ENCODE measurements at places on chromosomes 2 and 18. TPM values are rescaled to one million over a fixed set of nuclear protein-coding genes. Genes with fewer than 3 reads are reported as not detected.

SUMO1 gene
- total RNA-seq, result 73.7 TPM

DNA sequence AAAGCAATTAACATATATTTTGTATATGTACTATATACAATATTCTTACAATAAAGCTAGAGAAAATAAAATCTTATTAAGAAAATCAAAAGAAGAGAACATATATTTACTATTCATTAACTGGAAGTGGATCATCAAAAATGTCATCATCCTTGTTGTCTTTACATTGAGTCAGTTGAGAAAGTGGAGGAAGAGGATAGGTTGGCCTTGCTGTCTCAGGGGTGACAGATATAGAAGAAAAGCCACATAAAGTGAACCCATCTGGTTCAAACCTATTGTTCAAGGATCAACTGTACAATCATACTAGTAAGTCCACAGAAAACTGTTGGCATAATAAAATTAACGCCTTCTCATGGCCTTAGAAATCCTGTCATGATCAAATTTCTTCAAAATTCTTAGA is 26.6 kb downstream of the SESTD1 start:
- DNase-seq, result no peak
- H3K4me1 ChIP-seq, result peaks cover 12% of the 10 kb centered on the region
- no peaks in the 10 kb centered on the region for H3K27me3 ChIP-seq
- H3K36me3 ChIP-seq, result no peaks in the 10 kb centered on the region
- H3K4me3 ChIP-seq, result no peak overlapping the region
- H3K27ac ChIP-seq, result no peak overlapping the region

- H3K27me3 ChIP-seq, result no peaks in the 10 kb centered on the region
- no peak overlapping the region for H3K4me3 ChIP-seq
- no peak overlapping the region for H3K27ac ChIP-seq
- no peaks in the 10 kb centered on the region for H3K36me3 ChIP-seq
- DNase-seq, result no peak
These were observed 389.5 kb upstream of the NRP2 start for GRCh38 chr2:205292665-205293295.

- no peaks in the 10 kb centered on the region for H3K36me3 ChIP-seq
- H3K27ac ChIP-seq, result no peak overlapping the region
- H3K4me1 ChIP-seq, result peaks cover 45% of the 10 kb centered on the region
- no peaks in the 10 kb centered on the region for H3K27me3 ChIP-seq
- H3K4me3 ChIP-seq, result no peak overlapping the region
These were observed 48.8 kb upstream of the IHH start for GRCh38 chr2:219109471-219109870.

CPLX4 gene
- not detected for total RNA-seq

GRCh38 chr2:234502919-234503285 is 6.0 kb upstream of the ARL4C start:
- H3K27me3 ChIP-seq, result peaks cover 3% of the 10 kb centered on the region
- no peaks in the 10 kb centered on the region for H3K4me1 ChIP-seq
- no peak for DNase-seq
- H3K27ac ChIP-seq, result no peak overlapping the region
- no peak overlapping the region for H3K4me3 ChIP-seq

DNA sequence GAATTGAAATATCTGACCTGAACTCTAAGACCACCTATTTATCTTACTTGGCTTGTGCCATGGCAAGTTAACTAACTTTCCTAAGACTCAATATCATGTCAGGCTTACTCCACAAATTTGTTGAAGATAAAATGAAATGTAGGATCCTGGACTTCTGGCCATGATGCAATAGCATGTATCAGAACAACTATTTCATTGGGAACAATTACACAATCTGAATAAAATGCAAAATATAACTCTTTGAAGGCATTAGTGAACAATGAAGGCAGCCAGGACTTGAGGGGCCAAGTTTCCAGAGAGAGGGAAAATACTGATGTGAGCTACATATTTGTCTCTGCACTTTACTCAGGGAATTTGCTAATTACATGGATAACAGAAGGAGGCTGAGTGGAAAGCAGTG is 476.5 kb upstream of the ACVR2A start:
- H3K4me1 ChIP-seq, result no peaks in the 10 kb centered on the region
- no peak for DNase-seq
- H3K4me3 ChIP-seq, result no peak overlapping the region
- H3K27ac ChIP-seq, result no peak overlapping the region
- no peaks in the 10 kb centered on the region for H3K36me3 ChIP-seq
- no peaks in the 10 kb centered on the region for H3K27me3 ChIP-seq

IL1RL1 gene
- total RNA-seq, result 3.7 TPM

Measured in left lung (tissue), 14 donors.